Activated CD4-positive, CD25-positive, alpha-beta regulatory T cell (primary cell): ENCODE measurements at places on chromosomes 12 and 14.

GRCh38 chr12:70644861-70645260 lies 7.6 kb upstream of the PTPRB start:
- DNase-seq, result no peak

- no peak for DNase-seq
These were observed 248.6 kb downstream of the ZFP36L1 start for GRCh38 chr14:68544081-68544892.

DNA sequence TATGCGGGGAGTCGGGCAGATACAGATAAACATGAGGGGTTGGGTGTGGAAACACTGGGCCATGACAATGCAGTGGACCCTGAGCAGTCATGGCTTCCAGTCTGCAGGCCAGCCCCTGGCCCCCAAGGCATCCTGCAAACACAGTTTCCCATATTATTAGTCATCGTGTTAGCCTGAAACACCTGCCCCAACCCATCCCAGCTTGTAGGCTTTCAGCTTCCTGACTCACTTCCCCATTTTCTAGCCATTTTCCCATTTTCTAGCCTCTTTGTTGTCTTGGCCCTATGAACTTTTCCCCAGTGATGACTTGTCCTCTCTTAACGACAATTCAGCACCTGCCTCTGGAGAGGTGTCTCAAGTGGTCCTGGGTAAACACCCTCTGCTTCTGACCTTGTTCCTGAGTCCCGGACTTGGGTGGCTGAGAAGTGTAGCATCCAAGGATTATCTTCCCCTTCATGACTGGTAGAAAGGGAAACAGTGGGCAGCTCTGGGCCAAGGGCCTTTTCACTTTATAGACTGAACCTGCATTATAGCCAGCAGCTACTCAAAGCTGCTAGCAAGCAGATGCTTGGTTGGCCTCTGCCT lies 4.3 kb upstream of the PGF start:
- DNase-seq, result no peak

DNA sequence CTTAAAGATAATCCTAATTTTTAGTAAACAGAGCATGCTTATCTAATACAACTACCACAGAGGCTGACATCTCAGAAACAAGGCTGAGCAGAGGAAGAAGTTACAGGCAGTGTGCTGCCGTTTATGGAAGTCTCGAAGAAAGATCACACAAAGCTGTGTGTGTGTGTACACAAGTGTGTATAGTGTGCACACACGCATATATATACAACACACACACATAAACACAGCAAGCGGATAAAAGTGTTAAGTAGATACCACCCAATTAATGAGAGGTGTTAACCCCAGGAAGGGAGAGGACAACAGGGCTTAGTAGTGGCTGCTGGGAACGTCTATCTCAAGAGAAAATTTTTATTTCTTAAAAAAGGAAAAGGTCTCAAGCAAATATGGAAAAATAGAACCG lies 15.3 kb downstream of the CCDC88C start:
- no peak for DNase-seq

- DNase-seq, result no peak
These were observed 179.9 kb downstream of the ADCK1 start for GRCh38 chr14:77979666-77980351.

GRCh38 chr12:26813812-26814211 lies 19.2 kb downstream of the ITPR2 start:
- DNase-seq, result no peak

DNA sequence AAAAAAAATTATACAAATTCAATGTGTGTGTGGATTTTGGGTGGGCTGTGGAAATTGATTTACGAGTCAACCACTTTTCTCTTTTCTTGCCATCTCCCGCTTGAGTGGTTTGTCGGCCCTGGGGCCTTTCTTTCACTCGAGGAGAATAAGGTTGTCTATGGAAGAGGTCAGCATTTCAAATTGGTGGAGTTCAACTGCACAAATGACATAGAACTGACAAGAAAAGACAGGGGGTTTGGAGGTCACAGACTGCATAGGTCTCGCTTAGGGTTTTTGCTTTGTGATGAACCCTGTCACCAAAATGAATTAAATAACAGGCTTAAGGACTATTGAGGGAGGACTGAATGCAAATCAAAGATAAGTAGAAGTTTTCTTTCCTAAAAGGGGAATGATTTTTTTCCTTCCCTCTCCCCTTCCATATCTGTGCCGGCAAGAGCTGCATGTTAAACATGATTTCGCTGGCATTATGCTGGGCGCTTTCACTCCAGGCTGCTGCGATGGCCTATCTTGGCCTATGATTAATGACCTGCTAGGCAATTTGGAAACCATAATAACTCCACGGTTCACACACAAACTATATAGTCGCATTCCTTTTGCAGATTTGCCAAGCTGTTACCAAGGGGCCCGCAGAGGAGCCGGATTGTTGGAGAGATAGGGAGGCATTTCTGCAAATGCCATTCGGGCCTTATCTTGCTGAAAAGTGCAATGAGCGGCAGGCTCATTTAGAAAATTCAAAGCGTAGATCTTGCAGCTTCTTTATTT lies 20.7 kb downstream of the ASCL1 start:
- no peak for DNase-seq

DNA sequence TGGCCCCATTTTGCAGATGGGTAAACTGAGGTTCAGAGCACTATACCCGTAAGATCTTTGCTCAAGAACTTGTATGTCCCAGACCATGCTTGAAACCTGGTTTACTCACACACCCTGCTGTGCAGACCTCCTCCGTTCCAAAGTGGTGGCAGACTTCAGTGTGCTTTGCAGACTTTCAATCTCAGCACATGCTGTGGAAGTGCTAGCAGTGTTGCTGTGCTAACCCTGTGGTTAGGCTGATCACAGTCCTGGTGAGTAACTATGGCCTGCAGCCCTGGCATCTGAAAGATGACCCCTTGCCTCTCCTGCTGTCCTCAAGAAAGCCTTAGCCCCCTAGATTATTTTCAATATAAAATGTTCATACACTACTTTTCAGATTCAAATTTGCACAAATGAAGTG lies 450.6 kb downstream of the DPF3 start:
- no peak for DNase-seq

DNA sequence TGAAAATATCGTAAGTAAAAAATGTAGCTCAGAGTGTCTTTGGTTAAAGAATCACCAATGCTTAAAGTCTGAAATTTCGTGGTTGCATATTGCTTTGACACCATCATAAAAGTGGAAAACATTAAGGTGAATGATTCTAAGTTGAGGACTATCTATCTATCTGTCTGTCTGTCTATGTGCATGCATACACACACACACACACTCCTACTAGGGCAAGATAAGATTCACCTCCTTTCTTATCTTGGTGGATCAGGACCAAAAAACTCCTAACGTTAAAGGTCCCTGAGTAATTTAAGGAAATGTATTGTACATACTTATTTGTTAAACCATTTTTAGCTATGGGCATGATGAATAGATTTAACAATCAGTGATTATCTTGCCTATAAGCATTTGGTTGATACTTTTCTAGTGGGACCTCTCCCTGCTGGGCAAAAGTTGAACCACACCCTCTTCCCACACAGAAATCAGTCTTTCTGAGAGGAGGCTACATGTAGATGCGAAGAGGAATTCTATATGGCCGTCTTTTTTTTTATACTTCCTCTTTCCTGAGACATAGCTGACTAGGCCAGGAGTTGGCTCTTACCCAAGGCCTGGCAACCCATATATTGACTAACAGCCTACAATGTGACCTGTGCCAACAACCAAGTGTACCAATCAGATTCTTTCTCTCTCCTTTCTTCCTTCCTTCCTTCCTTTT lies 19.3 kb upstream of the LLPH start:
- DNase-seq, result no peak

DNA sequence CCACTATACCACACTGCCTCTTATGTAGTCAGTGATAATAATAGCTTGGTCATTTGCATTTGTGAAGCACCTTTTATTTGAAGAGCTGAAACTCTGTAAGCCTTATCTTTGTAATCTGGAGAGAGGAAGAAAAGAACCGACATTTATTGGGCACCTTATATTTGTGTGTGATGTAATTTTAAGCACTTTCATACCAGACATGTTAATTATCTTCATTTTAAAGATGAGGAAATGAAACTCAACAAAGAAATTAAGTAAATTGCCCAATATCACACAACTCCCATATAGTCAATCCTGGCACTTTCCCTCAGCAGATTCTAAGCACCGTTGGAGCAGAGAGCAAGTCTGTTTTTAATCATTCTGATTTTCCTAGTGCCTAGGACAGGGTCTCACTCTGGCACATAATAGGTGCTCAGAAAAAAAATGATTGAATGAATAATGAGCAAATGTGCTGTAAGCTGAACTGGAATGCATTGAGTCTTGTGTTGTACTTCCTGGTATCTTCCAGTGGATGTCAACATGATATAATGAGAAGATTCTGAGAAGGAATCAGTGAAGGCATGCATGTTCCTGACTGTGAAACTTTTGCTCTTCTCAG lies 418.9 kb downstream of the ZFP36L1 start:
- no peak for DNase-seq

- no peak for DNase-seq
These were observed 71.2 kb downstream of the ITPK1 start for GRCh38 chr14:93044556-93044955.

DNA sequence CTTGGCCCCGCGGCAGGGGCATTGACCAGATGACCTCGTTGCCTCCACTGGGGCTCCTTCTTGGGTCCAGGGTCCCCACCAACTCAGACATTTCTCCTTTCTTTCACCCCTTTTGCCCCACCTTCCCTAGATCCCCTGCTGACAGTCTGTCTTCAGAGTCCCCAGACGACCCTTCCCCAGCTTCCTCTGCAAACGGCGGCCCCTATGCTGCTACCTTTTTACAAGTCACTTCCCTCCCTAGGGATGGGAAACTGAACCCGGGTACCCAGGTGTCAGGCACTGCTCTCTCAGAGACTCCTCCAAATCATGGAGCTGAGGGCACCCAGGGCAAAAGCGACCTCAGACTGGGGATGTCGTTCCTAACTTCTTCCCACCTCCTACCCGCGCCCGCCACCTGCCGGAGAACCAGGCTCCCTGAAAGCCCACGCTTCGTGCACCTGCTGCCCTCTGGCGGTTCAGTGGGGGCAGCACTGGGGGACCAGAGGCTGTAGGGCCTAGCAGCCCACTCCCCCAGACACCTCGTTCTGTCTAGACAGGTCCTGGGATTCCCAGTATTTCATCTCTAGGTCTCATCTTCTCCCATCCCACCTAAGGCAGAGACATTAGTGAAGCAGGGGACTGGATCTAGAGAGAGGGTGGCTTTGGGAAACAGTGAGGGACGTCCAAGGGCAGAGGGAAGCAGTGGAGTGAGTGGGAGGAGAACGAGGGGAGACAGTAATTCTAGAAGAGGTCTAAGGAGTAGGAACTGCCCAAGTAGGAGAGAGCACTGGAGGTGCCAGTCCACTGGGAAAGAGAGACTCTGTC lies 4.9 kb downstream of the ZNF385A start:
- DNase-seq, result peak; percentile 72

GRCh38 chr12:62251609-62251958 lies 8.6 kb upstream of the USP15 start:
- no peak for DNase-seq

DNA sequence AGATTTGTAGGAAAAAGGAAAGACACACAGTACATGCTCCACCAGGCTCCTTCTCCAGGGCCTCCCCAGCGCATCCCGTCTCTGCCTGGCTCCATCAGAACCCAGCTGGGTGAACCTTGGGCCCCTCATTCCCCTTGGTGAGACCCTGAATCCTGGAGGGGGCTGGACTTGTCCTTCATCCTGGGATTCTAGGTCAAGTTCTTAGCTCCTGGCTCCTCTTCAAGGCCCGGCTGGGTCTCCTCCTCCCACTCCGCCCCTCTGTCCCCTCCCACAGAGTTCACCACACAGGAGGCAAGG lies 49.2 kb downstream of the PSMA6 start:
- no peak for DNase-seq

GRCh38 chr12:104455578-104456416 lies 951 bp upstream of the CHST11 start:
- DNase-seq, result no peak
